Endodermal cell (in vitro differentiated cells): ENCODE measurements at places on chromosomes 5 and 9. TPM values are rescaled to one million over a fixed set of nuclear protein-coding genes. Genes with fewer than 3 reads are reported as not detected.

The ABCA1 gene
- total RNA-seq: 33.3 and 34.8 TPM in 2 replicates

The GAPVD1 gene
- 35.3 to 48.4 TPM (median 46.9 TPM) in 3 replicates for total RNA-seq

The EIF4E1B gene
- total RNA-seq: 1.1 and 1.4 TPM in 2 replicates

The C9 gene
- total RNA-seq: 0.45 TPM in 1 of 3 replicates, not detected in the others

The SLC46A2 gene
- not detected in 2 replicates for total RNA-seq

DNA sequence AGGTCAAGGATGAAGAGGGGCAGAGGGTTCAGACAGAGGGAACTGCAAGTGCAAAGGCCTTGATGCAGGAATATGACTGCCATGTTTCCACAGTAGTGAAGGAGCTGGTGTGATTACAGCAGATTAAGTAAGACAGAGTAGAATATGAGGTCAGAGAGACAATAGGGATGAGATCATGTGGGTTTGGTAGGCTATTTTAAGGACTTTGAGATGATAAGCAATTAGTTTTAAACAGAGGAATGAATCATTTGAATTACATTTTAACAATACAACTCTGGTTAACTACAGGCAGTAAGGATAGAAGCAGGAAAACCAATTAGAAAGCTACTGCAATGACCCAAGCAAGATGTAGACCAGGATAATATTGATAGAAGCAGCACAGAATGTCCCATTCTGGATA lies 7.7 kb downstream of the CENPK start:
- peaks cover 47% of the 10 kb centered on the region for H3K36me3 ChIP-seq
- no peak overlapping the region for H3K27ac ChIP-seq
- no peak overlapping the region for H3K4me3 ChIP-seq
- no peaks in the 10 kb centered on the region for H3K4me1 ChIP-seq
- no peak for DNase-seq

- peak overlapping the region; percentile 7 for H3K27ac ChIP-seq
- H3K4me1 ChIP-seq: no peaks in the 10 kb centered on the region
- H3K27me3 ChIP-seq: no peaks in the 10 kb centered on the region
- DNase-seq: peak; percentile 60
- no peaks in the 10 kb centered on the region for H3K36me3 ChIP-seq
Observed at GRCh38 chr5:17096952-17097695, 120.3 kb upstream of the BASP1 start.

DNA sequence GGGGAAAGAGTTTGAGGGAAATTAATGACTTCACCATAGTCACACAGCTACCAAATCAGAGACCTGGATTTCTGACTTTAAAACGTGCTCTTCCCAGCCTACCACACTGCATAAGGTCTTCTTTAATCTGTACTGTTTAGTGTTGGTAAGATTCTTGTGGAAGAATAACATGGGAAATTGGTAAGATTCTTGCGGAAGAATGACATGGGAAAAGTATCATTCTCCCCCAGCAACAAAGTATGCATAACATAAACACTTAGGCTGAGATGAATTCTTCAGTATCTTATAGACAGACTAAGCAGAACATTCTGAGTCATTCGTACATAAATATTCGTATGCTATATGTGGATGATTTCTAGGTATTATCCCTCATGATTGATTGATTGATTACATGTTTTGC lies 170.4 kb downstream of the FOCAD start:
- no peaks in the 10 kb centered on the region for H3K4me1 ChIP-seq
- H3K27ac ChIP-seq: peak overlapping the region; percentile 44
- no peak overlapping the region for H3K4me3 ChIP-seq
- no peaks in the 10 kb centered on the region for H3K27me3 ChIP-seq

GRCh38 chr5:73663161-73663859 lies 37.3 kb downstream of the ARHGEF28 start:
- DNase-seq: no peak
- H3K4me3 ChIP-seq: no peak overlapping the region
- H3K4me1 ChIP-seq: no peaks in the 10 kb centered on the region
- H3K36me3 ChIP-seq: no peaks in the 10 kb centered on the region
- no peak overlapping the region for H3K27ac ChIP-seq
- peaks cover 4% of the 10 kb centered on the region for H3K27me3 ChIP-seq

- no peaks in the 10 kb centered on the region for H3K27me3 ChIP-seq
- H3K27ac ChIP-seq: no peak overlapping the region
- no peaks in the 10 kb centered on the region for H3K36me3 ChIP-seq
Observed at GRCh38 chr9:7871977-7872730, 72.6 kb upstream of the DMAC1 start.

GRCh38 chr5:41722359-41722950 lies 147.8 kb downstream of the OXCT1 start:
- peak; percentile 46 for DNase-seq
- H3K4me1 ChIP-seq: no peaks in the 10 kb centered on the region
- H3K36me3 ChIP-seq: no peaks in the 10 kb centered on the region

GRCh38 chr5:76521240-76521758 lies 101.9 kb downstream of the F2RL2 start:
- DNase-seq: no peak
- no peak overlapping the region for H3K4me3 ChIP-seq
- no peaks in the 10 kb centered on the region for H3K36me3 ChIP-seq
- no peaks in the 10 kb centered on the region for H3K27me3 ChIP-seq
- no peak overlapping the region for H3K27ac ChIP-seq

- H3K4me1 ChIP-seq: no peaks in the 10 kb centered on the region
- no peak overlapping the region for H3K27ac ChIP-seq
- no peaks in the 10 kb centered on the region for H3K36me3 ChIP-seq
- H3K27me3 ChIP-seq: no peaks in the 10 kb centered on the region
- no peak overlapping the region for H3K4me3 ChIP-seq
Observed at GRCh38 chr5:10584714-10585517, 21.0 kb downstream of the ANKRD33B start.

GRCh38 chr9:116870566-116870965 lies 183.5 kb downstream of the TRIM32 start:
- H3K36me3 ChIP-seq: no peaks in the 10 kb centered on the region
- no peaks in the 10 kb centered on the region for H3K27me3 ChIP-seq
- no peak overlapping the region for H3K27ac ChIP-seq
- DNase-seq: peak; percentile 89
- H3K4me1 ChIP-seq: no peaks in the 10 kb centered on the region

GRCh38 chr9:113614843-113615648 lies 151.5 kb downstream of the RGS3 start:
- H3K4me1 ChIP-seq: peaks cover 8% of the 10 kb centered on the region
- H3K36me3 ChIP-seq: no peaks in the 10 kb centered on the region
- no peak for DNase-seq
- H3K27me3 ChIP-seq: no peaks in the 10 kb centered on the region

DNA sequence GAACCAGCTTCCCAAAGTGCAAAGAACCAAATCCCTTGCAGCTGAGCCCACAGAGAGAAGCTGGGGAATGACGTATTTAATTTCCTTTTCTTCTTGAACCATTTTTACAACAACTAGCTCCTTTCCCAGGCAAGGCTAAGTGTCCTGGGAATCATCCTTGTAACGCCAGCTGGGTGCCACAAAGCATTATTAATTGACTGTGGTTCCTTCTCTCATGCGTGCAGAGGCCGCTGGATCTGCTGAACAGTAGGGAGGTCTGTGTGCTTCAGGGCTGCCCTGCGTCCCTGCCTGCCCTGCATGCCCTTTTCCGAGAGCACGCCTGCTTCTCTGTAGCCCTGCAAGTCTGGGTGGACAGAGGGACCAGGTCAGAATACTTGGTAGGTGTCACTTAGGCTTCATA lies 124.1 kb upstream of the OTULINL start:
- no peaks in the 10 kb centered on the region for H3K27me3 ChIP-seq
- H3K27ac ChIP-seq: peak overlapping the region; percentile 50
- H3K36me3 ChIP-seq: peaks cover 37% of the 10 kb centered on the region
- no peak overlapping the region for H3K4me3 ChIP-seq
- no peaks in the 10 kb centered on the region for H3K4me1 ChIP-seq

- H3K36me3 ChIP-seq: no peaks in the 10 kb centered on the region
- no peak for DNase-seq
- H3K27ac ChIP-seq: no peak overlapping the region
- no peaks in the 10 kb centered on the region for H3K4me1 ChIP-seq
Observed at GRCh38 chr5:117327511-117327910, 752.9 kb upstream of the SEMA6A start.
